ENCODE measurements at places on chromosomes 4 and X.

DNA sequence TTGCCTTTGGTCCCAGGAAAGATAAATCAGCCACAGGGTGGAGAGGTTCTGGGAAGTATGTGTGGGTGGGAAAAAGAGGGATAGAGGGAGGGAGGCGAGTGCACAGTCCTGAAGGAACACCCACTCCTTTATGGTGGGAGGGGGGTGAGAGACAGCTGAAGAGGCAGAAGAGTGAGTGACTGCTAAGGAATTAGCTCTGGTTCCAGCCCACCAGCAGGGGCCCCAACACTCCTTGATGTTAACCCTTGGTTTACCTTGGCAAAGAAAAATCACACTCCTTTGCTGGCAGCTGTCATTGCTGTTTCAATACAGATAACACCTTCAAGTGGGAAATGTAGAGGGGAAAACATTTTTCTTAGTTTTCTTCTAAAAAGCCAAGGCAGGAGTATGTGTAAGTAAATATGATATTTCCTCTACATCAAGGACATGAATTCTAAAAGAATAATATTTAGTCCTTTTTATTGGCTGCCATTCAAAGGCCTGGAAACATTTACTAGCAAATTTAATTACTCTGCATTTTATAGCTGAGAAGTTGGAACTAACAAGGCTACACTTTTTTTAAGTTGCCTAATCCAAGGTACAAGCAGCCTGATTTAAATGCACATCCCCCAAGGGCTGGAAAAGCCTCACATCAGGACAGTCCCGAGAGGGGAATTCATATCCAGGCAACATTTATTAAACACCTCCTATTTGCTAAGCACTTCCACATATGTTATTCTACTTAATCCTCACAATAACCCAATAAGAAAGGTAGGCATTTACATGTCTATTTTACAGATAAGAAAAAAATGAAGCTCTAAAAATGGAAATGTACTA lies 81.7 kb downstream of the HS6ST2 start:
- DNase-seq, result no peak

DNA sequence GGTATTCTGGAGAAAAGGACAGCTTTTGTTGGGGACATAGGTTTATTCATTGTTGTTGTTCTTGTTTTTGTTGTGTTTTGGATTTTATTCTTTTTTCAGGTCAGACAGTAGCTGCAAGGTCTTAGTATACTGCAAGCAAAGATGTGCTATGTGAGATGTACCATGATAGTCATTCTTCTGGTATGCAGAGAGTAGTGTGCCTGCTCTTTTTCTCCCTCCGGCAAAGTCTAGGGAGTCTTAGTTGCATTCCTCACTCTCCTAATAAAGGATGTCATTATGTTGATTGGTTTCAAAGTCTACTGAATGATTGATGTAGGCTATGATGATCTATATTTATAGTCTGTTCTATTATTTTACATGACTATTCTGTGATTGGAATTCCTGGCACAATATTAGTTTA lies 119.9 kb upstream of the POF1B start:
- no peak for DNase-seq

DNA sequence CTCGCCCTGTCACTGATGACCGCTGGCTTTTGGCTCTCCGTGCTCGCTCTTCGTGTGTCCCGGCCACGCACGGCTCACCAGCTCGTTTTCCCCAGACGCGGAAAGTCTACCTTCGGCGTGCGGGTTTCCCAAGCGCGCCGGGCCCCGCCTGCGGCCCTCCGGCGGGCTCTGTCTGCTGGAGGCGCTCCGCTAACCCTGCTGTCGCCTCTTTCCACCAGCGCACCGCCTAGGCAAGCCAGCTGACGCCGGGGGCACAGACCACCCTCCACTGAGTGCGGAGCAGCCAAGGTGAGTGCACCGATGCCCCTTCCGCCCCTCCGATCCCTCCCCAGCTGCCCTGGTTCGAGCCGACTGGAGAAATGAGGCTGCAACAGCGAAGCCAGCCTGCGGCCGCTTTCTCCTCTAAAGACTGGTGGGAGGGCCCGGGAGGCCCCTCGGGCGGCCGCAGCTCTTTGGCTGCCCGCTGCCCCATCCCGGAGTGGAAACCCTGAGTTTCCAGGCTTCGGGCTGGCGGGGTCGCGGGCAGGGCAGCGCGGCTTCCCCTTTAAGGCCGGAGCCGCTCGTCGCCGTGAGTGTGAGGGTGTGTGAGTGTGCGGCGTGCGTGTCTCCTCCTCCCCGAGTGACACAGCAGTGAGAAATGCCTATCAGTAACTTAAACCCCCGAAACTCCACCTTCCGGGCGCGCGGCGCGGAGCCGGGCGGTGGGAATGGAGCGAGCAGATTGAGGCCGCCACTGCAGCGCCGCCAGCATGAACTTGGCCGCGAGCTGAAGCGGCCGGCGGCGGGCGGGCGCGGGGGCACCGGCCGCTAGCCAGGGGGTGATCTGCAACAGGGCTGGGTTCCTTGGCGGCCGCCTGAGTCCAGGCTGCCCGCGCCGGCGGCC lies at the start of gene MAMLD1:
Gene MAMLD1, plus strand, starts transcription at position 719 of the 883 bp plus-strand sequence. CDS start 82,200 bp downstream, outside the sequence.
- peak; percentile 86 for DNase-seq

DNA sequence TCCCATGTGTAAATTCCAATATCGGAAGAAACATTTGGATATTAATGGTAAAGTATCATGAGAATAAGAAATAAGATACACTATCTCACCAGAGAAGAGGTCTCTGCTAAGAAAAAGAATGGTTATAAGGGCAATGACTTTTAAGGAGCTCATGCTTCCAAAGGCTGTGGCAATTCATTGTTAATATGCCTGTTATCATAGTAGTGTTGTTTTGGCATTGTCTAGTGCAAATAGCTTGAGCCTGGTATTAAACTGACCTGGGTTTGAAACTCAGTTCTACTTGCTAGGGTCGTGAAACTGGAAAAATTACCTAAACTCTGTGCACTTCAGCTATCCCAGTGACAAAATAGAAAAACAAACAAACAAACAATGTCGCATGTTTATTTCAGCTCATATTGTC lies 8.8 kb downstream of the HPGDS start:
- no peak for DNase-seq

- no peak for DNase-seq
These were observed 61.6 kb upstream of the GPM6A start for GRCh38 chr4:175873707-175874106.

GRCh38 chr4:168272488-168272887 lies 46.1 kb downstream of the DDX60 start:
- DNase-seq, result no peak
